Stimulated activated CD8-positive, alpha-beta memory T cell treated with anti-CD3 and anti-CD28 coated beads, Interleukin-12 subunit alpha, Interleukin-12 subunit beta, amount 100 ng/mL, for 4 hours (primary cell): ENCODE measurements at places on chromosomes 5 and 9.

DNA sequence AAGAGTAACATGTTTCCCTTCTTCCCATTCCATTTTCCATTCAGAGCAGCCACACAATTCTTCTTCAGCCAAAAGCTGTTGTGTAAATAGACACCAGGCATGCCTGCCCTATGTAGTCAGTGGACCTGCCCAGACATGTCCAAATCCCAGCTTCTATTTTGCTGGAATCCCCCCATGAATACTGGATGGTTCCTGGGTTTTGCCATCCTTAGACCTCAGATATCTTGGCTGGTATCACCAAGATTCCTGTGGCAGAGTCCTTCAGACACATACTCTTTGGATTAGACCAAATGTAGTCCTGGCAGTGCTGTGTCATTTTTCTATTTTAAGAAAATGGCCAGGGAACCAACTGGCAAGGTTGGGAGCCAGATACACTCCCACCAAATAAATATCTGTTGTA is 10.3 kb downstream of the FST start:
- no peak for DNase-seq

GRCh38 chr9:121313458-121314152 is 45.6 kb downstream of the GSN start:
- DNase-seq, result no peak

DNA sequence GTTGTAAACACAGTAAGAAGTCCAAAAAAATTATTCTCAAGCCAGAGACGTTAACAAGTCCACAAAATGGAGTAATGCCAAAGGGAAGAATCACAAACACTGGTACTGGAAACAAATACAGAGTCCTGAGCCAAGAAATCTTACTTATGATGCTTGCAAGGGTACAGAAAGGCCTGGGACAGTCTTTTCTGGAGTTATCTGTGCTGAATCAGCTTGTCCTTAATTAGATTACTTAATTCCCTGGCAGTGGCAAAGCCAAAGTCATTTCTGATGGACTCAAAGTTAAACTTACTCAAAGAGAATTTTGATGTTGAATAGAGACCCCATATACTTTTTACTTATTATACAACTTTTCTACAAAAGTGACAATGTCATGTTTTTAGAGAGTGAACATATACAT is 610.5 kb upstream of the ITGA1 start:
- DNase-seq, result no peak

- DNase-seq, result no peak
Observed at GRCh38 chr5:36367524-36367923, 65.8 kb upstream of the RANBP3L start.

DNA sequence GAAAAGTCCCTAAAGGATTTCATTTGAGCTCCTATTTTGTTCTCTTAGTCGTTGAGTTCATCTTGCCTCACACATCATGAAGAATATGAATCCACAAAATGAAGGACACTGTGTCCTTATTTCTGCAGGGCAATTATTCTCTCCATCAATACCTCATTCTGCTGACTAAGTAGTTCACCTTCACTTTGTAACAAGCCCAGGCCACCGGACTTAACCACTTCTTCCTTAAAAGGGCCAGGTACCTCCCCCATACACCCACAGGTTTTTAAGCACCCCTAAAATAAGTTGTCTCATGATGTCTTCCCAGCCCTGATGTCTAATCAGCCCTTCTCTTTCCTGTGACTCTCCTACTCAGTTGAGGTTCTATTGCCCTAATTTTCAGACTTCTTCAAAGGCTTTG is 67.1 kb upstream of the PLPP6 start:
- DNase-seq, result no peak

DNA sequence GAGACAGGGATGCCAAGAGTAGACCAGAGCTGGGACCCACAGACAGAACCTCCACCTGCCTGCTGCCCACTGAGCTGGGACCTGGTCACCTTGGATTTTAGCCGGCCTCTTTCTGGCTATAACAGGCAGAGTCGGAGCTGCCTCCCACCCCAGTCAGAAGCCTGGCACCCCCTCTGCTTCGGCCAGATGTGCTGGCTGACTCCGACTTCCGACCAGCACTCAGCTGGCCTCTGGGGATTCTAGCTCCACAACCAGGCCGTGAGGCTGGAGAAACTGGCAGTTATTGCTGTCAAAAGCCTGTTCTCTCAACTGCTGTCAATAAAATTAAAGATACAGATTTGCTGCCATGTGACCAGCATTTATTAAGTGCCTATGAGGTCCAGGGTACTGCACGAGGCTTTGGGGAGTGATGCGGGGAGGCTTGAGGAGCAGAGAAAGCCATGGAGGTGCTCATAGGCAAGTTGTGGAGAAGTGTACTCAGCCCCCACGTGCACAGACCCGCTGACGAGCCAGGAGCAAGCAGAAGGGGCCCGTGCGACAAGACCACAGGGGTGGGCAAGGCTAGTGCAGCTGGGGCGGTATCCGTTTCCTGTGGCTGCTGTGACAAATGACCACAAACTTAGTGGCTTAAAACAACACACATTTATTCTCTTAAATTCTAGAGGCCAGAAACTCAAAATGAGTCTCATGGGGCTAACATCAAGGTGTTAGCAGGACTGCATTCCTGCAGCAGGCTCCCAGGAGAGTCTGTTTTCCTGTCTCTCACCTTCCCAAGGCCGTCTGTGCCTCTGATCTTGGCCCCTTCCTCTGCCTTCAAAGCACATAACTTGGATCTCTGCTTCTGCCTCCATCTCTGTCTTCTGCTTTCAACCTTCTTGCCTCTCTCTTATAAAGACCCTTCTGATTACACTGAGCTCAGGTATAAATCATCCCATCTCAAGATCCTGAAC is 13.1 kb downstream of the GFI1B start:
- DNase-seq, result no peak

GRCh38 chr9:133713150-133713959 is 24.8 kb downstream of the SARDH start:
- no peak for DNase-seq

- DNase-seq, result no peak
Observed at GRCh38 chr5:170638051-170638450, 134.2 kb downstream of the KCNIP1 start.

DNA sequence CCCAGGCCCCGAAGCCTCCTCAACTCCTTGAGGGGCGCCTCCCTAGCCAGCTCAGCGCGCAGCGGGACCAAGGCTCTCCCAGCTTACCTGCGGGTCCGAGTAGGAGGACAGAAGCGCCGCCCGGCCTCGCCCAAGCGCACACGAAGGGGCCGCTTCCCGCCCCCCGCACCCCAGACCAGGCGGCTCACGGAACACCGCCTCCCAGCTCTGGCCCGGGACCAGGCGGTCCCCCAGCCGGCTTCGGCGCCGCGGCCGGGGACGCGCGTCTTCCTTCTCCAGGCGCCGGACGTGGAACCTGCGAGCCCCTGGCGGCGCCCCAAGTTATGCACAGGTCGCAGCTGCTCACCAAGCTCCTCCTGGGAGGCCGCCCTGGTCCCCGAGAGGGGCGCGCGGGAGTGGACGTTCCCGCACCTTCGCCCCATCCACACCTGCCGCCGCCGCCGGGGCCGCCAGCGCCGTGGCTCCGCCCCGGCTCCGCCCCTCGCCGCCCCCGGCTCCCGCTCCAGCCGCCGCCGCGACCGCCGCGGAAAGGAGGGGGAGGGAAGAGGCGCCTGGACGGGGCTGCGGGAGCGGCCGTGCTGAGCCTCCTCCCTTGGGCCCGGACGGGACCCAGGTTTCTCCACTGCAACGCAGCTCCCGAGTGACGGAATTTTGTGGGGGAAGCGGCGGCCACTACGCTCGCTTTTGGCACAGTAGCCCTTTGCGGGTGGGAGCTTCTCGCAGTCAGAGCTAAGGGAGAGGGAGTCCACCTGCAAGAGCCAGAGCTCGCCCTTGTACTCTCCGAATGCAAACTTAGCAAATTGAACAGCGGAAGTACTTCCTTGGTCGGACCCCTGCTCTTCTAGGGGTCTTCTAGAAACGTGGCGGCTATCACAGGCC is 77.5 kb upstream of the IFNE start:
- peak; percentile 46 for DNase-seq

DNA sequence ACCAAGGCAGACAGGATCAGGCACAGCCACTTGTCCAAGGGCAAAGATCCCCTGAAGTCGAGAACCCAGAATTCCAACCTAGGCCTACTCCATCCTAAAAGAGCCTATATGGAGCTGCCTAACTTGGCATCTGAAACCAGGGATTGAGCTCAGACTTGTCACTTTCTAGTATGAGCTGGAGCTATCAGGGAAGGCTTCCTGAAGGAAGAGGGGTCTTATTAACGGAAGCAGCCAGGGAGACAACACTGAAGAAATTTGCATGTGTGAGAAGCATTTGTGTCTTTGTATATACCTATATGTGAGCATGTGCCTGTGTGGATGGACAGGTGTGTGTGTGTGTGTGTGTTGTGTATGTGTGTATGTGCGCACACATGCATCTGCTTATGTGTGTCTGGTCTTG is 4.7 kb upstream of the AQP7 start:
- no peak for DNase-seq

- no peak for DNase-seq
Observed at GRCh38 chr9:17587113-17587512, 8.2 kb downstream of the SH3GL2 start.

DNA sequence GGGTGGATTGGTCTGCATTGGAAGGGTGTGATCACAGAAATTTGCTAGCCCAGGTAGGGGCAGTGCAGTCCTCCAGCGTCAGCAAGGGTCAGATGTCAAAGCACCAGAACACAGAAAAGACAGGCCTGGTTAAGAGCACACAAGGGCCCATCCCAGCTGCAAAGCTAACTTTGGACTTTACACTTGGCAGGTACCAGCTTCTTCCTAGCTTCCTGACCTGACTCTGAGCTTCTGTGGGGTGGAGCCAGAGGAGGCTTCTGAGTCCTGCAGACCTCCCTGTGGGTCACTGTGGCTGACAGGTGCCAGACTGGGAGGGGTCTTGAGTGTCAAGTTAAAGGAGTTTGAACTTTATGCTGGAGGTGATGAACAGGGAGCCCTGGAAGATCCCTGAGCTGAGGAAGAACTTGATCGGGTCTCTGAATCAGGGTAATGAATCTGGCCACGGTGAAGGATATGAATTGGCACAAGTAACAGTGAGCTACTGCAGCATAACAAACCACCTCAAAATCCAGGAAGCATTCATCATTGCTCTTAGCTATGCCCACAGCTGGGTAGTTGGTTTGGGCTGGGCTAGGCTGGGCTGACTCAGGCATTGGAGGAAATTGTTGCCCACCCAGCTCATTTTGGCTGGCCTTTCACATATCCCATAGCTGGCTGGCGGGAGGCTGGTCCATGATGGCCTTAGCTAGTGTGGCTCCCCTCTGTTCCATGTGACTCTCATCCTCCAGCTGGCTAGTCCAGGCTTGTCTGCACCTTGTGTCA is 63.4 kb downstream of the BARX1 start:
- DNase-seq, result no peak

- DNase-seq, result no peak
Observed at GRCh38 chr9:33952066-33952465, 96.6 kb downstream of the UBAP2 start.

DNA sequence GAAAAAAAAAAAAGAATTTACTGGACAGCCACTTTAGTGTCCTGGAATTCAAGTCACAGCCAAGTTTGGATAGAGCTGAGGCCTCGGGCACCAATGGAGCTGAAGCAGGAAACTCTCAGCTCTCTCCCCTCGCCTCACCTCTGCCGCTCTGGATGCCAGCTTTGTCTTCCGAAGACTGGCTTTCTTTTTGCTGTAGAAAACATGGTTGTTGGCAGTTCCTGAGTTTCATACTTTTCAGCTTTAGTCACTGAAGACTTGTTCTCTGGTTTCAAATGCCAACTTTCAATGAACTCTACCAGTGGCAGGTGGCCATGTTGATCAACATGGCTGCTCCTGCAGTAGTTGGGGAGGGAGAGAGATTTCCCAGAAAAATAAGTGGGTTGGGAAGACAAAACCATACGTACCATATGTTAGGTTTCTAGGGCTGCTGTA is 142.2 kb downstream of the SNX18 start:
- DNase-seq, result no peak

- no peak for DNase-seq
Observed at GRCh38 chr9:70101265-70101664, 57.6 kb downstream of the MAMDC2 start.

DNA sequence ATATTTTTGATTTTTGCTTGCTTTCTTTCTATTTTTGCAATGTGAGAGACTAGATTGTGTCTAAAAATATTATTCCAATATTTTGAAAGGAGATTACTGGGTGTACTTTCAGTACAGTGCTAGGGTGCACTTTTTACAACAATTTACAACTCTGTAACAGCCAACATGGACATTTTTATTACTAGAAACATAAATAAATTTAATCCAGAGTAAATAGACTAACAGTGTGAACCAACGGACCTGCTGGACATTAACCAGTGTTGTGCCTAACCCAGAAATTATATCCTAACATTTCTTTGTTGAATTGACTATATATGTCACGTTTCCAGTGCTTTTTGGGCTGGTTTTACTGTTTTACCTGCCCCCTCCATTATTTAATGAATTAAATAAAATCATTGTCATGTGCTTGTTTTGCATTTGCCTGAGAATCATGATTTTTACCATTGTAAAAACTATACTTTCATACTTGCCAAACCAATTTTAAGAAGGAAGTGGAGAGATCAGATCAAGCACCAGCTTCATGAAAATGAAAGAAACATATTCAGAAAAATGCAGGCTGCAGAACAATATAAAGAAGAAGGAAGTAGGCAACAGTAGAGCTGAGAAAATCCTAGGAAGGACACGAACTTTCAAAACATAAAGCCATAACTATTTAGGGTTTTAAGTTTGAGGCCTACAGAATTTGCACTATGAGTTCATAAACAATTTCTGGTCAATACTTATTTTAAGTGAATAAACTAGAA is 400.8 kb upstream of the PIK3R1 start:
- no peak for DNase-seq

DNA sequence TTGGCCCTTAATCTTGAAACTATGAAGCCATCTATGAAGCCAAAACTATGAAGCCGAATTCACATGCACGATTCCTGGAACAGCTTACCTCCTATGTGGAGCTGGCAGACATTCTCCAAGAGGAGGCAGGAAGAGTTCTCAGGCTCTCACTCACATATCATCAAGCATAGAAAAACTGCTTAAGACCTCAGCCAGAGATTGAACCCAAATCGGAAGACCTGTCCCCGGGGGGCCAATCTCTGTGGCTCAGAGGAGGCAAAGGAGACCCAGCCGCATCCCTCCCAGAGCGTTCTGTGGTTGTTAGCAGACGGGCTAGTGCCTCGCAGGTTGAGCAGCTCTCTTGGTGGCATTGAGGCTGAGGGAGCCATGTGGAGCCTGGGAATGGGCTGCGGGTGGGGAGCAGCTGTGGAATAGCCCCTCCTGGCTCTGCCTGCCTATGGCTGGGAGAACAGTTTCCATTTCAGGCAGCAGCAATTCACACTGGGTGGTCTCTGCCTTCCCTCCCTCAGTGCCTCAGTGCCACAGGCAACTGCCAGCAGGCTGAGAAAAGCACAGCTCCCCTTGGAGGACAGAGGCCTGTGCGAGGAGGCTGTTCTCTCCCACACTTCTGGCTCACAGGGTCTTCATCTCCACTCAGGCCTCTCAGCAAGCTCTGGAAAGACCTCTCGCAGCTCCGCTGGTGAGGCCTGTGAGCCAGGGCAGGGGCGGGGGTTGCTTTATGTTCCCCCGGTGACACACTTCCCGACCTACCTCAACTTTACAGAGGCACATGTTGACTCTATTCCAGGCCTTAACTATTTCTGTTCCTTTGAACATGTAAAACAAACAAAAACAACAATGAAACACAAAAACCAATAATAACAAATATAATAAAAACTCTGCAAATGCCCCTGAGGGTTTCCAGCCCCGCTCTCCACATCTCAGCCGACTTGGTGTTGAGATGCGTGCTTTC is 17.4 kb upstream of the TMEM174 start:
- DNase-seq, result no peak
